Glutamatergic neuron (in vitro differentiated cells): ENCODE measurements at places on chromosomes 12 and 14.

DNA sequence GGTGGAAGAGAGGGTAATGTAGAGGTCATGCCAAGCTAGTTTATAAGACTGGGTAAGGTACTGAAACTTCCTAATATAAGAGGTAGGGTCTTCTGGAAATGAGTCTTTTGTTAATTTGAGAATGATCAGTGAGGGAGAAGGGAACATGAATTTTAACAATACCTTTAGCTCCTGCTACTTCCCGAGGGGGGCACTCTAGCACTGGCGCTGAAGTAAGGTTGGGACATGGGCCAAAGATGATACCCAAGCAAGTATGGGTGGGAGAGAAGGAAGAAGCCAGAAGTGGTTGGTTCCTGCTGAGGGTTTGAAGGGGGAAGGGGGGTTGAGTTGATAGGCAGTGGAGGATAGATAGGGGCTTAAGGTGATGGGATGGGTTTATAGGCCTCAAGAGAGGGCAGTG is 32.3 kb upstream of the RNASE1 start:
- DNase-seq = no peak

DNA sequence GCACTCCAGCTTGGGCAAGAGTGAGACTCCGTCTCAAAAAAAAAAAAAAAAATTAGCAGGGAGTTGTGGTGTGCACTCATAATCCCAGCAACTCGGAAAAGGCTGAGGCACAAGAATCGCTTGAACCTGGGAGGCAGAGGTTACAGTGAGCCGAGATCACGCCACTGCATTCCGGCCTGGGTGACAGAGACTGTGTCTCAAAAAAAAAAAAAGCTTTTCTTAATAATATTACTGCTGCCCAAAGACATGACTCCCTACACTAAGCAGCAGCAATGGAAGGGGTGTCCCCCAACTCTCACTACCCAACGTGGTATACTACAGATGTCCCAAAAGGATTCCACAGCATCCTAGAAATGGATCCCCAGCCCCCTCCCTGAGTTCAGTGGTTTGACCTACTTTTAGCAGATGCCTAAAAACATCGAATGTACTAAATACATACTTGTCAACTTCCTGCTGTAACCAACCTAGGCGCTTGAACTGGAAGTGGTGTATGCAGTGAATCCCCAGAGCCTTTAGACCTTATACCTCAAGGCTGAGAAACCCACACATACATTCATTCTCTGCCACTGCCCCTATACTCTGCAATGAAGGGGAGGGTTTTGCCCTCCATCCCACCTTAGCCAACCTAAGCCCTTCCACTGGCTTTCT is 8.5 kb upstream of the FKBP11 start:
- no peak for DNase-seq

DNA sequence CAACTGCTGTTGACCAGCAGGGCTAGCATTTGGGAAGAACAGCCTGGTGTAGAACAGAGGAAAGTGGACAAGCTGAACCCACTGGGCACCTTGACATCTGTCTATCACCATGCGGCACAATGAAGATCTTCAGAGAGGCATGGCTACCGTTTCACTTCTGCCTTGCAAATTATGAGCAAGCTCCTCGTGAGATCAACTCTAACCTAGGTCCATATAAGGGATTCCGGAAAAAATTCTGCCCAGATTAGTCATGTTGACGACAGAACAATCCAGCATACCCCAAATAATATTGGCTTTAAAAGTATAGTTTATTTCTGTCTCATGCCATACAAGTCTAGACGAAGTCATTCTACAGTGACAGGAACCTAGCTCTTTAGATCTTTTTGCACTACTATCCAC is 91.6 kb upstream of the ATF7IP start:
- DNase-seq = no peak

- no peak for DNase-seq
Observed at GRCh38 chr12:49881415-49882247, 22.1 kb downstream of the FAIM2 start.

GRCh38 chr12:63294327-63294632 is 143.3 kb upstream of the AVPR1A start:
- no peak for DNase-seq

GRCh38 chr12:42325326-42325652 is 605 bp downstream of the ZCRB1 start:
- no peak for DNase-seq

- no peak for DNase-seq
Observed at GRCh38 chr14:51307551-51307950, 67.5 kb downstream of the TMX1 start.

DNA sequence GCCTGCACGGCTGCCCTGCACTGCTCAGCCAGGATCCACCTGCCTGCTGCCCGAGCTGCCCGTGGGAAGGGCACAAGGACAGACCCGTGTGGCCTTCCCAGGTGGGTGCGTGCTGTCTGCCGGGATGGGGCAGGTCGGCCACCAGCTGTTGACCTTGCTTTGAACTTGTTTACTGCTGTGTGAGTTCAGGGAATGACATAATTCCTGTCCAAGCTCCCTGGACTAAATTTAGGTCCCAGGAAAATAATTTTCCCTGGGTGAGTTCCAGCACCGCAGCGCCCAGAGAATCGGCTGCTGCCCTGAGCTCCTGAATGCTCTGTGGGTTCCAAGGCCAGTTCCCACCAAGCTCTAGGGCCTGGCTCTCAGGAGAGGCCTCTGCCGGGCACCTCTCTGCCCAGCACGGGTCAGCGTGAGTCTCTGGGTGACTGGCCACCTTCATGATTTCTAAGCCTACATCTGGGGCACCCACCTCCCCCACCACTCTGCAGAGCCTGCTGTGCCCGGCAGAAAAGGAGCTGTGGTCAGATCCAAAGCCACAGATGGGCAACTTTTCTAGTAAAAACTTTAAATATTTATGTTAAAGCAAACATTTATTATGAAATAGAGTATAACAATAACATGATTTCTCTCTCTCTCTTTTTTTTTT is 27.2 kb upstream of the MLXIP start:
- DNase-seq = no peak

DNA sequence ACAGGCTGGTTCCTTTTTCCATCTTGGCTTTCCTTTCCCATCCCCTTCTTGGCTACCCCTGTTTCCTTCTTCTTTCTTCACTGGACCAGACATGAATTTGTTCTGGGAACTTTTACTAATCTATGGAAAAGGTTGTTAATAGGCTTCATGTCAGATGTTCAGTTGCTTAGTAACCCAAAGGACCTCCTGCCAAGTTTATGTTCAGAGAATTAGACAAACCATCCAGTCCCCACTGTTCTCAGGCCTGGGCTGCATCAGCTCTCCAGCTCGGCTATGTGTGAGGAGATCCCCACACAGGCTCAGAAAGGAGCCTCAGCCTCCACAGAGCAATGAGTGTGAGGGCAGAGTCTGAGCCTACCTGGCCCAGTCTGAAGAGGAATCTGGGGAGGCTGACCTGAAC is 78.0 kb downstream of the AKAP6 start:
- no peak for DNase-seq

GRCh38 chr12:45839917-45840316 is 110.4 kb downstream of the ARID2 start:
- DNase-seq = no peak

GRCh38 chr12:28787151-28787550 is 361.9 kb upstream of the FAR2 start:
- no peak for DNase-seq

DNA sequence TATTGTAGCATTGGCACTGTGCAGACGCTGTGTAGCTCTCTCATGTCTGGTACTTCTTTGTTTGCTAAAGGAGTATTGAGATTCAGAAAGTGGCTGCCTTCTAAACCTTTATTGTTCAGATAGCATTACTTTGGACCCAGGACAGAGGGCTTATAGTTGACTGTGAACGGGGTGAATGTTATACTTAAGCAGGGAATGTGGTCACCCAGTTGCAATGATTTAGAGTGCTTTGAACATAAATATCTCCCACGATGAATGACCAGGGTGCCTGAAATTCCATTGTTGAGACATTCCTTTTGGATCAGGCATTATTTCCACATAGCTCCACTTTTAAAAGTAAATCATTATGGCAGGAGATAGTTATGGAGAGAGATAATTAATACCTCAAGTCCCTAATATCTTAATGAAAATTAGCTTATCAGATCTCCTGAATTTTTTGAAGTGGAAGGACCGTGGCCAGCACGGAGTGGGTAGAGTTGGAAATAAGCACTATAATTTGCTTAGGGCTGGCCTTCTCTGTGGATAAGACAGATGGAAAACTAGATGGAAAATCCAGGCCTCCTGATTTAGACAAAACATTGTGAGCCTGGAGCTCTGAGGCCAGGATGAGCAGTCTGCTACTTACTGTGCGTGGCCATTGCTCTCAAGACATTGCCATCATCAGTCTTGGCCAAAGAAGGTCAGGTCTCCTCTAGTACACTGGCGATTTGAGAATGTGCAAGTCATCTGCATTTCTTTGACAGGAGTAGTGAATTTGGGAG is 114.5 kb downstream of the ETV6 start:
- no peak for DNase-seq

DNA sequence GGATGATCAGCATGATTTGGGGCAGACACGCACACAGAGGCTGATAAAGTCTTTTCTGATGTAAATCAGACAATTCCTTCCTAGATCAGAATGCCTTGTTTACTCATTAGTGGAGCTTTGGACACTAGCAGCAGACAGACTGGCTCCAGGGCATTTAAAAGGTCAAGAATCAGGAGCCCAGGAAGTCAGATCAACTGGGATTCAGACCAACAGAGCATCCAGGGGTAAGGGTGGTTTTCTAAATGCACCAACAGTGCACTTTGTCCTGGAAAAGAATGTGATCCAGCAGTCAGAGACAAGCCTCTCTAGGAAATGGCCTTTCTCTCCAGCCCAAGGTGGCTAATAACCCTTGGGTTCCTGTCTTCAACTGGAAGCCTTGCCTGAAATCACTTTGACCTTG is 405.3 kb downstream of the MED13L start:
- no peak for DNase-seq

DNA sequence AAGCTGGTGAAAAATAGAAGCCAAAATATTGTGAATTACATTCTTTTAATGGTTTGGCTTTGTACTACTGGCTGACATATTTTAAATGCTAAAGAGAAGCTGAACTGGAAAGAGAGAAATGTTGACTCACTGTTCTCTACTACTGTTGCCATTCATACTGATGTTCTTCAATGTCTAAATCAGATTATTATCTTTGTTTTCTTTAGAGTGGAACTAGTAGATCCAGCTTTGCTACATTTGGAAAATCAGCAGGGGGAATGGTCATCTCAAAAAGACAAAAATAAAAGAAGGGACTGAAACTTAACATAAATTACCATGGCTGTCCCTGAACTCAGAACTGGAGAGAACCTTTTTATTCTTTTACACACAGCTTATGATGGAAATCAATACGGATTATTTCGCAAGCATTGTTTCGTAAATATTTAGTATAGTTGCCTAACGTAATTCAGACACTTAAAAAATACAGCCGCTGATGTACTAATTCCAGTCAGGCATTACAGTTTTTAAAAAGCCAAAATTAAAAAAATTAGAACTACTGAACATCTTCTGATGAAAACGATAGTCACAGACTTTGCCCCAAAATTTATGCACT is 76.3 kb upstream of the OTX2 start:
- no peak for DNase-seq

DNA sequence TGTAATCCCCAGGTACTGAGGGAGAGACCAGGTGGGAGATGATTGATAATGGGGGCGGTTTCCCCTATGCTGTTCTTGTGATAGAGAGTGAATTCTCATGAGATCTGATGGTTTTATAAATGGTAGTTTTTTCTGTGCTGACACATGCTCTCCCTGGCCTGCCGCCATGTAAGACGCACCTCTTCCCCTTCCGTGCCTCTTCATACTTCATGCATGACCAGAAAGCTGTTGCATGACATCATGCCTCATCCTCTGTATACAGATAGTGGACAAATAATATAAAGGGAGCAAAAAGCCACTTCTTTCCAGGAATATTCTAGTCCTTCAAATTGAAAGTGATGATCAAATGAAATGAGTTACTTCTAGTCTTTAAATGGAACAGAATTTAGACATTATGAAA is 47.3 kb upstream of the LRIG3 start:
- DNase-seq = no peak

GRCh38 chr12:56948881-56949280 is 8.5 kb downstream of the RDH16 start:
- no peak for DNase-seq

DNA sequence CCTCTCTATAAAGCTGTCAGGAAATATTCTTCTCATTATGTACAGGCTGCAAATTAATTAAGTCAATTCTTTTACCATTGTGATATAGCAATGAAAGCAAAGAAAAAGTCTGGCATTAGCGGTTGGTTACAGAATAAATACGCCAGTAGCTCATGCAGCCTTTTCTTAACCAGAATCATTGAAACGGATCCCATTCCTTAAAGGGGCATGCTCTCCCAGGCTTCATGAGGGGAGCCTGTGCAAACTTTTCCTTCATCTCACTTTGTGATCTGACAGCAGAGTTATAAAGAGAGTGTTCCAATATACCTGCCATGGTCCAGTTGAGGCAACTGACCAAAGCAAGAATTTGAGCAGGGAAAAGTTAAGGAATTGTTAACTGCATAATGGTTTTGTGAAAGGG is 337.7 kb downstream of the EMP1 start:
- no peak for DNase-seq

DNA sequence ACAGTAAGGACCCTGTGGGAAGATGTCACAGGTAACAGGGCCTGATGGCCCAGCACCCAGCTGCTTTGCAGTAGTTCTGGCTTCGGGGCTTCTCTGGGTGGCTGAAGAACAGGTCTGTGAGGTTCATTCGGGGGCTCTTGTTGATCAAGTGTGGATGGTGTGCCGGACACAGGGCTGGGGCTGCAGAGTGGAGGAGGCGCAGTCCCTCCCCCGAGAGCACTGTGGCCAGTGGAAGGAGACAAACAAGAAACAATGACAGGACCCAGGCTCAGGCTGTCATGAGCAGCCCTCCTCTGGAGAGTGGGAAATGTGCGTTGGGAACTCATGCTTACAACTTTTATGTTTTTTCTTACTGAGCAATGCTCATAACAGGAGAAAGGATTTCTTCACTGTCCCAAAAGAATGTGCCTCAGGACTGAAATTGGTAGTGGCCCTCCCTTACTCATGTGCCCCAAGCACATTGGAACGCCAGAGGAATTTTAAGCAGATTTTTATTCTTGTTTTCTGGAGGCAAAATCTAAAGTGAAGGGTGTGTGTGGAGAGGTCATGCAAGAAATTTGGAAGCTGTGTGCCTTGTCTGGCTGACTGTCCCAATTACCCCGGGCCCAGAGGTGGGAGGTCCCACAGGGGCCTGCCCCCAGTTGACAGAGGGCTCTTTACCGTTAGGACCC is 233.8 kb downstream of the CACNA1C start:
- DNase-seq = no peak

GRCh38 chr14:88617479-88617878 is 54.6 kb downstream of the ZC3H14 start:
- no peak for DNase-seq

- DNase-seq = no peak
Observed at GRCh38 chr12:22066310-22066709, 20.3 kb downstream of the CMAS start.

GRCh38 chr12:39122562-39123204 is 217.3 kb upstream of the CPNE8 start:
- no peak for DNase-seq

GRCh38 chr14:54387328-54387727 is 9.5 kb upstream of the CDKN3 start:
- DNase-seq = no peak

- peak; percentile 27 for DNase-seq
Observed at GRCh38 chr12:57401165-57401564, 29.7 kb downstream of the R3HDM2 start.

GRCh38 chr12:46549527-46550265 is 177.1 kb upstream of the SLC38A2 start:
- no peak for DNase-seq
